ENCODE measurements at places on chromosomes 1 and 21. TPM values are rescaled to one million over a fixed set of nuclear protein-coding genes. Genes with fewer than 3 reads are reported as not detected.

DNA sequence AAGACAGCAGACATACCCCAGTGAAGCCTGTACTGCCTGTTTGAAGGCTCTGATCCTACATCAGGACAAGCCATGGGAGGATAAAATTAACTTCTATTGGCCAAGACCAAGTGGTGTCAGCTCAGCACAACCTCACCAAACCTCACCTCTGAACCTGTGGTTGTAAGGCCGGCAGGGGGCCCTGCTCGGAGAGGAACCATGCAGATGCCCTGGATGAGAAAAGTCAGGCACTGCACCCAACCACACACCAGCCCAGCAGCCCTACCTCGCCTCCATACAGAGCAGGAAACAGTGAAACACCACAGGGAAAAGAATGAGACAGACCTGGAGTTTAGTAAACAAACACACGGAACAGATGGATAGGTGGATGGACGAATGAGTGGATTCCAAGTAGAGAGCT, 70.0 kb upstream of the PAX7 start:
- peaks cover 7% of the 10 kb centered on the region for H3K27me3 ChIP-seq
- H3K36me3 ChIP-seq, result no peaks in the 10 kb centered on the region
- H3K4me1 ChIP-seq, result no peaks in the 10 kb centered on the region
- H3K4me3 ChIP-seq, result no peak overlapping the region
- DNase-seq, result no peak

The ADAMTS1 gene
- total RNA-seq, result 0.98 TPM

- no peaks in the 10 kb centered on the region for H3K36me3 ChIP-seq
- DNase-seq, result peak; percentile 43
- no peak overlapping the region for H3K27ac ChIP-seq
- H3K4me1 ChIP-seq, result peaks cover 4% of the 10 kb centered on the region
- H3K27me3 ChIP-seq, result no peaks in the 10 kb centered on the region
Measured at GRCh38 chr1:54070171-54070837, 16.9 kb downstream of the TCEANC2 start.

DNA sequence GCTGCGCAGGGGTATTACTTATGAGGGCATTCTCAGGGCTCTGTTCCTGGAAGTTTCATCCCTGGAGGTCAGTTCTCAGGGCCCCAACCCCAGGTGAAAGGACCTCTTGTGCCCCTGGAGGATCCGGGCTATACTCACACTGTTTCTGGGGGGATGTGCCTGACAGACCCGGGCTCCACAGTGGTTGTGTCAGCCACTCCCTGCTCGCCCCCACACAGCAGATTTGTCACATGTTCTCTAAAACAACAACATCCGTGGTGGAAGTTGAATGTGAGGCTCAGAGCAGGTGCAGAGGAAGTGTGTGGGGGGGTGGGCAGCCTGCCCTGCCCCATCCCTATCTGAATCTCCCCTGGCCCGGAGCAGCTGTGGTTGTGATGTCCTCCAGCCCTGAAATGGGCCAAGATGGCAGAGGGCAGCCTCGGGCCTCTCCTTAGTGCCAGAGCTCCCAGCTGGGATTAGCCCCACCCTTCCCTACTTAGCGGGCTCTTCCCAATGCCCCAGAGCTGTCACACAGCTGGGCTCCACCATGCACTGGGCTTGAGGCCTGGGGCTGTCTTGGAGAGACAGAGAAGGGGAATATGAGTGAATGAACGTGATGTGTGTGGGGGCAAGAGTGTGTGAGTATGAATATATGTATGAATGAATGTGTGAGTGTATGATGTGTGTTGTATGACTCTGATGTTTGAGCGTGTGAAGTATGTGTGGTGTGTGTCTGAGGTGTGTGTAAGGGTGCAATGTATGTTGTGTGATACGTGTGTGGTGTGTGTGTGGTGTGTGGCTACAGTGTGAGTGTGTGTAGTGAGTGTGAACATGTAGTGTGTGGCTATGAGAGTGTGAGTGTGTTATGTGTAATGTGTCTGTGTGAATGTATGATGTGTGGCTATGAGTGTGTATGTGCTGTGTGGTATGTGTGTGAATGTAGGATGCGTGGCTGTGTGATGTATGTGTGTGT, 1.5 kb upstream of the FCMR start:
- no peak overlapping the region for H3K27ac ChIP-seq
- no peak for DNase-seq
- no peak overlapping the region for H3K4me3 ChIP-seq

DNA sequence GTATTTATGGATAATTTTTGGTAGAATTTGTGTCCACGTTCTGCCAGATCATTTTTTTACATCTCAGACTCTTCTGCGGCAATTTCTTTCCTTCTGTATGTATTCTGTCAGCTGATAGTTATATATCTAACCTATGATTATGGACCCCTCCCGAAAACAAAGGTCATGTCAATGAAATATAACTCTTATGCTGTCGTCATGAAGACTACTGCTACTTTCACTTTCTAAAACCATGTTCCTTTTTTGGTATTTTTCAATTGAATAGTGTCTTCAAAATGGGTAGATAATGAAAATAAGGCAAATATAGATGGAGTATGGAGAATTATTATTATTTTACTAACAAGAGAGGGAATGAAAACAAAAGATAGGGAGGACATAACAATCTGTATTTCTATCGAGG, 3.2 kb downstream of the ANGPTL1 start:
- no peak for DNase-seq
- H3K4me3 ChIP-seq, result no peak overlapping the region
- no peaks in the 10 kb centered on the region for H3K36me3 ChIP-seq
- peaks cover 3% of the 10 kb centered on the region for H3K4me1 ChIP-seq

GRCh38 chr1:101069158-101069557, 43.6 kb upstream of the DPH5 start:
- no peaks in the 10 kb centered on the region for H3K27me3 ChIP-seq
- H3K4me1 ChIP-seq, result no peaks in the 10 kb centered on the region
- no peak for DNase-seq
- H3K27ac ChIP-seq, result no peak overlapping the region

- no peak for DNase-seq
- H3K36me3 ChIP-seq, result peaks cover 59% of the 10 kb centered on the region
- H3K4me3 ChIP-seq, result no peak overlapping the region
- H3K4me1 ChIP-seq, result no peaks in the 10 kb centered on the region
- no peaks in the 10 kb centered on the region for H3K27me3 ChIP-seq
- H3K27ac ChIP-seq, result no peak overlapping the region
Measured at GRCh38 chr1:19089524-19089923, 120.5 kb downstream of the UBR4 start.

The CFH gene
- 0.57 TPM for total RNA-seq

DNA sequence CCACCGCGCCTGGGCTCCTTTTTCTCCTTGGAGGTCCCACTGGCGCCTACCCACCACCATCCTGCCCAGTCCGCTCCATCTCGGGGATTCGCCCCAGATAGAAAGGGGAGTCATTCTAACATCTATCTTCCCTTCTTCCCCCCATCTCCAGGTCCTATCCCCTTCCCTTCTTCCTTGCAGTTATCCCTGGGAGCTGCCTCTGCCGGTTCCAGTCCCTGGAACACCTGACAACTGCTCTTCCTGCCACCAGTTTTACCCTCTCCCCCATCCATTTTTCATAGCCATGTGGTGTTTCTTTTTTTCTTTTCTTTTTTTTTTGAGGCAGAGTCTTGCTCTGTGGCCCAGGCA, 12.0 kb upstream of the COL16A1 start:
- no peaks in the 10 kb centered on the region for H3K36me3 ChIP-seq
- H3K27ac ChIP-seq, result no peak overlapping the region
- H3K27me3 ChIP-seq, result peaks cover 11% of the 10 kb centered on the region
- peak overlapping the region; percentile 65 for H3K4me3 ChIP-seq

The LCE2D gene
- total RNA-seq, result not detected

- peaks cover 29% of the 10 kb centered on the region for H3K4me1 ChIP-seq
- no peaks in the 10 kb centered on the region for H3K27me3 ChIP-seq
- no peaks in the 10 kb centered on the region for H3K36me3 ChIP-seq
- peak overlapping the region; percentile 83 for H3K27ac ChIP-seq
Measured at GRCh38 chr1:113456967-113457366, 66.7 kb downstream of the MAGI3 start.

The ADAMTS4 gene
- total RNA-seq, result not detected

GRCh38 chr1:55362558-55362957, 147.4 kb upstream of the USP24 start:
- no peaks in the 10 kb centered on the region for H3K36me3 ChIP-seq
- no peak overlapping the region for H3K27ac ChIP-seq
- H3K27me3 ChIP-seq, result no peaks in the 10 kb centered on the region

- peaks cover 34% of the 10 kb centered on the region for H3K4me1 ChIP-seq
- no peaks in the 10 kb centered on the region for H3K27me3 ChIP-seq
- H3K4me3 ChIP-seq, result no peak overlapping the region
- no peak overlapping the region for H3K27ac ChIP-seq
Measured at GRCh38 chr1:51955797-51956527, 34.5 kb downstream of the RAB3B start.

DNA sequence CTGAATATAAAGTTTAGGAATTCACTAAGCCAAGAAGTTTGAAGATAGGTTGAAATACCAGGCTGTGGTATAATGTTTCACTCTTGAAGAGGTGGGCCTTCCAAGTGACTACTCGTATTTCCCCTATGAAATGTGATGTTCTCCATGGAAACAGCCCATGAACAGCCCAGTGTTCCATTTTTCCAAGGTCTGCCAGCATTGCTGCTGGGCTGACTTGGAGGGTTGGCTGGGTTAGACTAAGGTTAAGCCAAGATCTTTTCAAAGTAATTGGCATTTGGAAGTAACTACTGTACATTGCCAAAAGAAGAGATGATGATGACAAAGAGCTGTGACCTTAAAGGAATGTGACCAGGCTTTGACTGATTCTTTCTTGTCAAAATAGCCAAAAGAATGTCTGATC, 73.8 kb downstream of the RPE65 start:
- DNase-seq, result no peak
- no peaks in the 10 kb centered on the region for H3K27me3 ChIP-seq
- peaks cover 51% of the 10 kb centered on the region for H3K4me1 ChIP-seq

The FCRL6 gene
- not detected for total RNA-seq

GRCh38 chr1:95888941-95889390, 655.0 kb downstream of the RWDD3 start:
- no peaks in the 10 kb centered on the region for H3K27me3 ChIP-seq
- H3K27ac ChIP-seq, result no peak overlapping the region
- DNase-seq, result no peak
- H3K4me1 ChIP-seq, result no peaks in the 10 kb centered on the region

The FAM163A gene
- not detected for total RNA-seq

GRCh38 chr1:53633073-53633704, 105.8 kb downstream of the GLIS1 start:
- no peaks in the 10 kb centered on the region for H3K4me1 ChIP-seq
- H3K36me3 ChIP-seq, result no peaks in the 10 kb centered on the region
- H3K4me3 ChIP-seq, result no peak overlapping the region

The NBPF6 gene
- not detected for total RNA-seq
